ENCODE measurements at places on chromosomes 7 and 10. TPM values are rescaled to one million over a fixed set of nuclear protein-coding genes. Genes with fewer than 3 reads are reported as not detected.

DNA sequence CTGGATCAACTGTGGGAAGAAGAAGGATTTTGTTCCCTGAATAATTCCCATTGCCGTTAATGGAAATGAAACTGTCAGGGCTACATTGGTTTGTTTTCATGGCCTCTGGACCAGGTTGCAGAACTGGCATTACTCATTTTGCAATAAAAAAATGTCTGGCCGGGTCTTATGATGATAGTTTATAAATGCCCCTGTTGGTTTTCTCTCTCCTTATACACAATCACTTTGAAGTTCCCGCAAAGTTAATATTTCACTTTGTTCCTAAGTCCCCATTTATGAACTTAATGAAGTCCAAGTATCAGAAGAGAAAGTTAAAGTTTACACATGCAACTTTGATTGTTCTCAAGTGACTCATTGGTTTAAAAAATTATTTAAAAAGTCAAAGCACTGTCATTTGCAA is 150.7 kb upstream of the PRR15 start:
- no peak for DNase-seq

DNA sequence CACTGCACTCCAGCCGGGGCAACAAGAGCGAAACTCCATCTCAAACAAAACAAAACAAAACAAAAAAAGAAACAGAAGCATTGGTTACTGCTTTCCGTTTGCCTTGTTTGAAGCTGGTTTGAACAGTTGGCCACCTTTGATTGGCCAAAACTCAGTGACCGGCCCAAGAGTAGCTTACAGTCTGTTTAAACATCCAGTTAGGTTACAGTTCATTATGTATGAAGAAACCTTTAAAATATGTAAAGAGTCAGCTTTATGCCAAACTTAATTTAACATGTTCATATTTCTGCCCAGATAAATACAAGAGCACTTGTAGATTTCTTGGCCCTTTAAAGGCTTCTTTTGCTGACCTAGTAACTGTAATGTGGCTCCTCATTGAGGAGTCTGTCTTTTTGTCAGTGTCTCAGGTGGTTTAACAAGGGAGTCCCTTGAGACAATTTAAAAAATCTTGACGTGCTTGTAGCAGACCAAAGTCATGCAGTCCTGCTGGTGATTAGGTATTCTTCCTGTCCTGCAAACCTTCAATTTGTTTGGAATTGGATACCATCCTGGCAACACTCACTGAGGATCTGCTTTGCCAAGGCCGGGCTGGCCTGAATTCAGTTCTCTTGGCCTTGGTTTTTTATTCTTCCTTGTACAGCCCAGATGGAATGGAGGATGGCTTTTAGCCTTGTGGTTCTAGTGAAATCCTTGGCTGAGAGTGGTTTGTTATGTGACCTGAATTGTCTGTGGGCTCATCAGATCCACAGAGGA is 128.9 kb downstream of the PLXDC2 start:
- DNase-seq = no peak

DNA sequence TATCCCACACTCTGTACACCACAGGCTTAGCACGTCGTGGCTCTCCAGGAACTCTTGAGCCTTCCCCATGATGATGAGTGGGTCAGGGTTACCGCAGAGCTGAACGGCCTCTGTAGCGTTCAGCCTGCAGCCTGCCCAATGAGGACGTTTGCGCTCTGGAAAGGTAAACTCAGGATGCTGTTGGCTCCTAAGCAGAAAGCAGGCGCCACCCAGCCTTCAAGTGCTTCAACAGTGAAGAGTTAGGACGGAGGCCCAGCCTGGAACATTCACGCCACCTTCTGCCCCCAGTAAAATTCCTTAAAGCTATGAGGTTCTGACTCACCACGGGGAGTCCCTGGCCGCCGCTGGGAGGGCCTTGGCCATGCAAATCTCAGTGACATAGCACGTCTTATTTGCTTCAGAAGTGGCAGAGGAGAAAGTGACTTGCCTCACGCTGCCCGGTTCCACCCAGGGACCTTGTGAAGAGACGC is 161.5 kb upstream of the SH2B2 start:
- DNase-seq = peak; percentile 51

DNA sequence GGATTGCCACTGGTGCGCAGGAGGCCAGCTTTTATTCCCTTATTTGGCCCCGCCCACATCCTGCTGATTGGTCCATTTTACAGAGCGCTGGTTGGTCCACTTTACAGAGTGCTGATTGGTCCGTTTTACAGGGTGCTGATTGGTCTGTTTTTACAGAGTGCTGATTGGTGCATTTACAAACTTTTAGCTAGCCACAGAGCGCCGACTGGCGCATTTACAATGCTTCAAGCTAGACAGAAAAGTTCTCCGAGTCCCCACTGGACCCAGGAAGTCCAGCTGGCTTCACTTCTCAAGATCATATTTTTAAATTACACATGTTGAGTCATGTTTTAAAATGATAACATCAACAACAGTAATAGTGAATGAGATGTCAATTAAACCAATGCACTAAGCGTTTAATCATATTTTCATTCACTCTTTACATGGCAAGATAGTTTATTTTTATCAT is 128.3 kb downstream of the CUBN start:
- DNase-seq = no peak

- DNase-seq = no peak
These were observed 34.9 kb upstream of the PRSS1 start for GRCh38 chr7:142714375-142714774.

- DNase-seq = no peak
These were observed 161.0 kb downstream of the ST7 start for GRCh38 chr7:117114272-117114671.

DNA sequence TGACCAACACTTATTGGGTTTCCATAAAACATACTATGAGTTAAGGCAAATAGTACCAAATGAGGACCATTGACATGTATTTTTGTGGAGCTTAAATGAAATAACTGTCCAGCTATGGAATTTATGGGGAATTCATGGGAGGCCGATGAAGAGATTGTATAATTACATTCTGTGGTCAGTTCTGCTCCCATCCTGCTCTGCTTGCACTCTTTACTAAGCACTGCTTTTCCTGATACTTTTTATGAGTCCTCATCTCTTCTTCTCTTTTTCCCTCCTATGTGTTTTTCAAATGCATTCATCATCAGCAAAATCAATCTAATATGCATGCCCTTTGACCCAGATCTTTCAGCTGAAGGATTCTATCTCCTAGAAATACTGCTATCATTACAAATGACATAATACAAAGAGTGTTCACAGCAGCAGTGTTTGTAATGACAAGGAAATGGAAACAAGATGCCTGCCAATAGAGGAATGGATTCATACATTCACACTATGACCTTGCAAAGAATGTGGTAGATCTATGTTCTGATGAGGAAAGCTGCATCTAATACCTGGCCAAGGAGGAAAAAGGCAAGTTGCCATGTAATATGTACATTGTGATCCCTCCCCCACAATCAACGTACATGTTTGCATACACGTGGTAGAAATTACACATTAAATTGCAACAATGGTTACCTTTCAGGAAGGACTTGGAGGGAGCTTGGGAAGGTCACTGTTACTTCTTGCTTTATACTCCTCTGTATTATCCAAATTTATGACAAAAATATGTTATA is 73.9 kb downstream of the PCGF5 start:
- DNase-seq = no peak

DNA sequence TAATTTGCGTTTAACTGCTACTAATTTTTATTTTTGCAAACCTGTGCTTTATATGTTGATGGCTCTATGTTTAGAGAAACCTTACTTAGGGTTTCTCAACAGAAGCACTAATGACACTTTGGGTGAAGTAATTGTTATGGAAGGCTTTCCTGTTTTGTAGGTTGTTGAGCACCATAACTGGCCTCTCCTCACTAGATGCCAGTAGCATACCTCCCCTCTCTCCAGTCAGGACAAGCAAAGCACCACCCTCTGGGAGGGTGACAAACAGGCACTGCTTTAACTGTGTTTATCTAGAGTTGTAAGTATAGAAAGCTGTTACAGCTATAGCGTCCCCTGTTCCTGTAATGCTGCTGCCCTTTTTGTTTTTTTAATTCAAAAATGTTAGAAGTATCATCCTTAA is 60.9 kb downstream of the WAC start:
- DNase-seq = no peak

- DNase-seq = no peak
These were observed 125.7 kb downstream of the ARHGAP22 start for GRCh38 chr10:48478980-48479811.

- no peak for DNase-seq
These were observed 194.9 kb downstream of the GPAM start for GRCh38 chr10:111988646-111989045.

- no peak for DNase-seq
These were observed 34.7 kb downstream of the KCNH2 start for GRCh38 chr7:150943453-150943814.

DNA sequence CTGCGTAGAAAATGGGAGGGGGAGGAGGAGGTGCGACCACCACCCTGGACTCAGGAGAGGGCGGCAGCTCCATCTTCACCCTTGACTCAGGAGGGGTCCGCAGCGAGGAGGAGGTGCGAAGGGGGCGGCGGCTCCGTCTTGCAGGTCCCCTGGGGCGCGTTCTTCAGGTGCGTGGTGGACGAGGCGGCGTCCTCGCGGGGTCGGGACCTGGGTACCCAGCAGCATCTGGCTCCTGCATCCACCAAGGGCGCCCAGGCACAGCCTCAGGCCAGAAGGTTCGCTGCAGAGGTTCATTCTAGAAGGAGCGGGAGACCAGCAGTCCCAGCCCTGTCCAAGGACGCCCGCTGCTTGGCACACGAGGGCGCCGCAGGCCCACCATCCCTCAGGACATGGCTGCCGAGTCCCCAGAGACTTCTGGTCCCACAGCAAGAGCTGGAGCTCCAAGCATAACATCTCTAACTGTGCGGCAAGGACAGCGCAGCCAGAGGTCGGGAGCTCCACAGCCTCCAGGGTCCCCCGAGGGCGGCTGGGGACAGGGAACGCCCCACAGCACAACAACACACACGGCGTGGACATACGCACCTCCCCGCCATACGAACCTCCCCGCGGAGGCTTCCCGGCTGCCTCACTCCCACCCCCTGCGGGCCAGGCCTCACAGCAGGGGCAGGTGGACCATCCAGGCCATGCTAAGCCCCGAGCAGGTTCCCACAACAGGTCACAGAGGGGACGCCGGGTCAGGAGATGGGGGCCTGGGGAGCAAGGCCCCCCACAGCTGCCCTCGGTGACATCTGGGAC is 16.8 kb upstream of the DPYSL4 start:
- no peak for DNase-seq

DNA sequence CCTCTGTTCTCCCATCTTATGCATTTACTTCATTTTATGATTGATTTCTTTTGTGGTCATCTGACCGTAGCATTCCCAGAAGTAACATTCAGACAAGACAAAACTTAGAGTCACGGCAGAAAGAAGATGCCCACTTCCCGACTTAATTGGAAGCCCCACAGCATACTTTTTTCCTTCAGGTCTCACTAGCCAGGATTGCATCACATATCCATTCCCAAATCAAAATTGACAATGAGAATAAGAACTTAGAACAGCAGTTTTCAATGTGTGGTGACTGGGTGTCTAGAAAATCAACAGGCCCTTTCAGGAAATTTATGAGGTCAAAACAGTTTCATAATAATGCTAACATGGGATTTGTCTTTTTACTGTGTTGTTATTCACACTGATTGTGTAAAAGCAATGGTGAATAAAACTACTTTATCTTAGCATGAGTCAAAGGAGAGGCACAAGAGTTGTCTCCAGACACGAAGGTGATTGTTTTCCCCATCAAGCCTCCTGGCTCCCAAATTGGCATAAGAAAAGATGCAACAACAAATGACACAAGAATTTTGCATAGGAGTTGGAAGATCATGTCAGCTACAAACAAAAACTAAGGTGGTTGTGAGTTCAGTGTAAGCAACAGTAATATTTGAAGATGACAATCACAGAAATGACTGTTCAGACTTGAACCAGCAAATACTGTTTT is 493.9 kb downstream of the HTR7 start:
- DNase-seq = no peak

DNA sequence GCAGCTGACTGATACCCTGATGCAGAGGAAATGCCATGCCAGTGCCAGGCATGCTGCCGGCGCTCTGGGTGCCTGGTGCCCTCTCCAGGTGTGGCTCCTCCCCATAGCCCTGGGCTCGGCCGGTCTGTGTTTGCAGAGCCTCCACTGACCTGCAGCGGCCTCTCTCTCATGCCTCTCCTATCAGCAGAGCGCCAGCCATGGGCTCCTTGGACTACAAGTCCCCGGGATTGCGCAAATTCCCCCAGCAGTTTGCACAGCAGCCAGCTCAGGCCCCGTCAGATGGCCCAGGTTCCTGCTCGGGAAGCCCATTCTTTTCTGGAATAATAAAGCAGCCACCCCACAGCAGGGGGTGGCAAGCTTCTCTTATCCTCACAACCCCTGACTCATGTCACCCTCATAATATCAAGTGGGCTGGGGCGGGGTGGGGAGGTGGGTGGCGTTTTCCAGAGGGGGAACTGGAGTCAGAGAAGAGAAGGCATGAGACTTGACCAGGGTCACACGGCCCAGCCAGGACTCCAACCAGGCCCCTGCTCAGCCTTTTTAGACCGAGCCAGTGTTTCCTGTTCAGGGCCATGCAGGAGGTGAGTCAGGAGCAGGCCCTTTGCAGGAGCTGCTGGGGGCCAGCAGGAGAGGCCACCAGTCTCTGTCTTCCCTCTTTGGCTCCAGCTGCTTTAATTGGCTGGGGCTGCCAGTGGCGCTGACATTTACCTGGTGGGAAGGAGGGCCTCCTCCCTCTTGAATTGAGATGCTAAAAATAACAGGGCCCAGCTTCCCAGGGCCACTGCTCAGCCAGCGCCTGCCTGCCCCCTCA is 58.6 kb downstream of the ZMIZ1 start:
- no peak for DNase-seq

DNA sequence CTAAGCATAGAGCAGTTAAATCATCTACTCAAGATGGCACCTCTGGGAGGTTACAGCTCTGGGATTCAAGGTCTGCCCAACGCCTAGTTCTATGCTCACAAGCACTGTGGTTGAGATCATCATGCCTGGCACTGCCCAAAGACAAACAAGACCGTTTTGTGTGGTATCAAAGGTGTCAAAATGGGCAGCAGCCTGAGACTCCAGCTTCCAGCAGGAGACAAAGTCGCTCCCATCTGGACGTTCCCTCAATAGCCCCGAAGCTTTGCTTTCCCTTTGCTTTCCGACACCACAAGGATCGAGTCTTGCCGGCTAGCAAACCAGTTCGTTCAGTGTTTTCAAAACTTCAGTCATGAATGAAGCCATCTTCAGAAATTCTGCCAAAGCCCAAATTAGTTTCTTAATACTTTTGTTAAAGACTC is 5.1 kb downstream of the HABP2 start:
- DNase-seq = no peak

Gene DNAH11
- 0.27 TPM for total RNA-seq

Gene SEMA3D
- total RNA-seq = not detected

Gene FFAR4
- not detected for total RNA-seq

Gene MYOF
- total RNA-seq = 0.44 TPM

Gene SP4
- total RNA-seq = 19.9 TPM

Gene ARHGEF35
- 9.7 TPM for total RNA-seq

Data from GM12878 (cell line).